ENCODE measurements at places on chromosomes 5 and 9. TPM values are rescaled to one million over a fixed set of nuclear protein-coding genes. Genes with fewer than 3 reads are reported as not detected.

HAPLN1 gene
- total RNA-seq = 0.73 TPM

SGCD gene
- 93.4 TPM for total RNA-seq

COL5A1 gene
- 29.8 TPM for total RNA-seq

TXNDC8 gene
- not detected for total RNA-seq

DIPK1B gene
- 35.2 TPM for total RNA-seq

PCDHB5 gene
- 2.7 TPM for total RNA-seq

NIPAL4 gene
- 1.8 TPM for total RNA-seq

PLK2 gene
- 46.3 TPM for total RNA-seq
